Transverse colon (tissue), 4 donors: ENCODE measurements at places on chromosomes 2 and 18.

GRCh38 chr2:179106342-179106675, 56.4 kb upstream of the CCDC141 start:
- no peak for DNase-seq

- DNase-seq, result peak; percentile 59
These were observed 535 bp downstream of the HOXD3 start for GRCh38 chr2:176157499-176158185.

GRCh38 chr2:240906141-240906910, at the start of gene CROCC2:
TSS of gene CROCC2 (plus strand) at chr2:240906336. CDS start at chr2:240906514, 178 bp downstream.
- no peak for DNase-seq

DNA sequence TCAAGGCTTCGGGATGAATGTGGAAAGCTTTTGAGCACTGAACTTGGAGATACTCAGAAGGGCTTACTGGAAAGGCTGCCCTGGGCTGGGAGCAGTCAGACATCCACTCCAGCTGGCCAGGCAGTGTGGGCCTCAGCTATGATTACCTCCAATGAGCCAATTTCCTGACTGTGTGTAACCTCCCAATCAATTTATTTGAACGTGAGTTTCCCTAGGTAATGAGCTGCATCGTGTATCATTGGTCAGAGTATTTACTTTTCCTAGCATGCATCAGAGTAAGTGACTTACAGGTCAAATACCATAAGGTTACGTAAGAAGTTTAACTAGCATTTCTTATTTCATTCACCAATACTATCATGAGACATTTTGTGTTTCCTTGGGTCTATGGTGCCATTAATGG, 11.0 kb upstream of the CTAGE1 start:
- no peak for DNase-seq

- no peak for DNase-seq
These were observed 297.9 kb downstream of the NDUFA10 start for GRCh38 chr2:239727182-239727775.

DNA sequence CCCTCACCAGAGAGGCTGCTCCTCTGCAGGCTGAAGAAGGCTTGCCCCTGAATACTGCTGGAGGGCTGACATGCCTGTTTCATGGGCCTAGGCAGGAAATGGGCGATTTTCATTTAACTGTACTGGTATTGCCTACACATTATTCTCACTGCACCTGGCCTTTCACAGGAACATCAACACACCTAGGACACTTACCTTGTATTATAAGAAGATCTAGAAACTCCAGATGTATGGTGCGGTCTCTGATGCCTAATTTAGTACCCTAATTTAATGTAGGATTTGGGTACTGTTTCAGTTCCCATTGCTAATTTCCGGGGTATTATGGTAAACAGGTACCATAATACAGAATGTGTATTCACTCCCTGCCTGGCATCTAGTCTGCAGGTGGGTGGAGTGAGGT, 146.0 kb downstream of the MYO1B start:
- DNase-seq, result no peak

GRCh38 chr18:38167623-38168022, 602.0 kb upstream of the CELF4 start:
- no peak for DNase-seq
